ENCODE measurements at places on chromosomes 7 and 10. TPM values are rescaled to one million over a fixed set of nuclear protein-coding genes. Genes with fewer than 3 reads are reported as not detected.

Gene CD36
- 94.8 TPM for total RNA-seq

Gene ADGRA1
- total RNA-seq = not detected

Gene YAE1
- 11.9 TPM for total RNA-seq

Gene ZNF727
- 3.7 TPM for total RNA-seq

Gene PDZD8
- 32.9 TPM for total RNA-seq

Gene IGFBP1
- not detected for total RNA-seq

Gene CCDC172
- not detected for total RNA-seq

Gene SMO
- total RNA-seq = 8.7 TPM

Gene WNT8B
- not detected for total RNA-seq

Gene NPY4R
- not detected for total RNA-seq

DNA sequence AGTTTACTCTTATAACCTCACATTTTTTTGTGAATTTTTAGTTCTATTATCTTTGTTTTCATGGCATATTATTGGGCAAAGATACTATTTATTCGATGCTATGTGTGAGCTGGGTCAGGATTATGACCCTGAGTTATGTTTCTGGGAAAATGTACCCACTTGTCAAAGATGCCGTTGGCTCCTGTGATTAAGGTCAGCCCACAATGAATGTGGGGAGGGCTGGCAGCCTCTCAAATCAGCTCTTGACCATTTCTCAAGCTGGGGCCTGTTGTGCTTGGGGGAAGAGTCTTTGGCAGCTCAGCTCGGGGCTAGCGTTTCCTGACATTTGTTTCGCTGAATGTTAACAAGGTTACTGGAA lies 97.5 kb downstream of the TCF7L2 start:
- H3K4me1 ChIP-seq = peaks cover 58% of the 10 kb centered on the region
- H3K36me3 ChIP-seq = no peaks in the 10 kb centered on the region
- no peaks in the 10 kb centered on the region for H3K27me3 ChIP-seq
- H3K27ac ChIP-seq = peak overlapping the region; percentile 95
- peak overlapping the region; percentile 27 for H3K4me3 ChIP-seq
- no peak for DNase-seq

DNA sequence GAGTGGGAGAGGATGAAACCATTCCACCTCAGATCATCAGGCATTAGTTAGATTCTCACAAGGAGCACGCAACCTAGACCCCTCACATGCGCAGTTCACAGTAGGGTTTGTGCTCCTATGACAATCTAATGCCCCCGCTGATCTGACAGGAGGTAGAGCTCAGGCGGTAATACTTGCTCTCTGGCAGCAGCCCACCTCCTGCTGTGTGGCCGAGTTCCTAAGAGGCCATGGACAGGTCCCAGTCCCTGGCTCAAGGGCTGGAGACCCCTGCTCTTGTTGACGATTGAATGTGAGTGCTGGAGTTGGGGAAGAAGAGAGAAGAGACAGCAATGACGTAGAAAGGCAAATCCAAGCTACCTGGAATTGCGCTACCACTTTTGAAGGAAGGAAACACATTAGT lies 267.2 kb downstream of the TFEC start:
- H3K27ac ChIP-seq = no peak overlapping the region
- no peaks in the 10 kb centered on the region for H3K36me3 ChIP-seq
- DNase-seq = no peak

DNA sequence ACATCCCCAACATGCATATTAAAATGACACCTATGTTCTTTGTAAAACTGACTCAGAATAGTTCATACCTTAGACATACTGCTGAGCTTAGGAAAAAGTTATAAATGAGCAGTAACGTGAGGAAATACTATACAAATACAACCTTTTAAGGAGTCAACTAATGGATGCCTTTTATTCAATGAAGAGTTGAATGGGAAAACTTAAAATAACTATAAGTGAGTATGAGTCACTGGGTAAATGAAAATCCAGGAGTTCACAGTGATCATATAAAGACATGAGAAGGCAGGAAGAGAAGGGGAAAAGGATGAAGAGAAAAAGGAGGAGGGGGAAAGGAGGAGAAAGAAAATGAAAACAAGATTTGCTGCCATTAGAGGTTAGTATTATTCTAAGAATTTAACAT lies 157.8 kb upstream of the PCDH15 start:
- no peaks in the 10 kb centered on the region for H3K4me1 ChIP-seq
- H3K4me3 ChIP-seq = no peak overlapping the region
- no peak overlapping the region for H3K27ac ChIP-seq
- DNase-seq = no peak

DNA sequence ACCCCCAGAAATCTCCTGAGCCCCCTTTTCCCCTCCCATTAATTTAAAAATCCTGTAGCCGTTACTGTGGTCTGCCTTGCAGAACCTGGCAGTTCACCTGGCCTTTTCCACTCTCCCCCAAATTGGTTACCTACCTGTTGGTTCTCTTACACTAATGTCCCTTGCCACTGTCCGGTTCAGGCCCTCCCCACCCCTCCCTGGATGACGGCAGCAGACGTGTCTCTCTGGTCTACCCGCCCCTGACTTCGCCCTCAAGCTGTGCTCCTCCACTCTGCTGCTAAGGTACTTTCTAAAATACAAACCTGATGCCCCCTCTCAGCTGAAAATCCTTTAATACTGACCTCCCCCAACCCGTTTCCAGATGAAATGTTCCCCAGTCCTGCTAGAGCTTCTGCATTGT lies 15.6 kb upstream of the SH3PXD2A start:
- H3K27me3 ChIP-seq = no peaks in the 10 kb centered on the region
- H3K27ac ChIP-seq = no peak overlapping the region
- no peak for DNase-seq
- H3K36me3 ChIP-seq = peaks cover 3% of the 10 kb centered on the region
- no peak overlapping the region for H3K4me3 ChIP-seq

DNA sequence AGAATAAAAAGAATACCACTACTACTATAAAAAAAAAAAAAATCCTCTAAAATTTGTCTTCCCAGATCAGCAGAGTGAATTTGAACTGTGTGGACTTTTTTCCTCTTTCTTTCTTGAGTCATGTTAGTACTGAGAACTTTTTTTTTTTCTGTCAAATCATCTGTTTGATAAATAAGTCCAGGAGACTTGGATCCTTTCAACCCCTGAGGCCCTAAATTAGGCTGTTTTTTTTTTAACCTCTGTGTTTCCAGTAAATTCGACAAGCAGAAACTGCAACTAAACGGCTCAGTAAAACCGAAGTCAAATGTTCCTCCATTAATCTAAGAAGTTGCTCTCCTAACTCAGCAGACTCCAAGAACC lies 2.7 kb downstream of the MAP3K8 start:
- H3K27me3 ChIP-seq = no peaks in the 10 kb centered on the region
- H3K4me1 ChIP-seq = peaks cover 36% of the 10 kb centered on the region
- H3K36me3 ChIP-seq = peaks cover 12% of the 10 kb centered on the region
- H3K27ac ChIP-seq = peak overlapping the region; percentile 99
- peak overlapping the region; percentile 97 for H3K4me3 ChIP-seq

GRCh38 chr10:127322286-127322685 lies 125.9 kb upstream of the INSYN2A start:
- H3K27me3 ChIP-seq = no peaks in the 10 kb centered on the region
- no peak overlapping the region for H3K4me3 ChIP-seq
- H3K36me3 ChIP-seq = no peaks in the 10 kb centered on the region
- DNase-seq = no peak

GRCh38 chr7:23222439-23223030 lies 24.0 kb upstream of the GPNMB start:
- H3K27me3 ChIP-seq = no peaks in the 10 kb centered on the region
- no peak overlapping the region for H3K4me3 ChIP-seq
- DNase-seq = no peak
- H3K27ac ChIP-seq = no peak overlapping the region
- H3K4me1 ChIP-seq = no peaks in the 10 kb centered on the region

DNA sequence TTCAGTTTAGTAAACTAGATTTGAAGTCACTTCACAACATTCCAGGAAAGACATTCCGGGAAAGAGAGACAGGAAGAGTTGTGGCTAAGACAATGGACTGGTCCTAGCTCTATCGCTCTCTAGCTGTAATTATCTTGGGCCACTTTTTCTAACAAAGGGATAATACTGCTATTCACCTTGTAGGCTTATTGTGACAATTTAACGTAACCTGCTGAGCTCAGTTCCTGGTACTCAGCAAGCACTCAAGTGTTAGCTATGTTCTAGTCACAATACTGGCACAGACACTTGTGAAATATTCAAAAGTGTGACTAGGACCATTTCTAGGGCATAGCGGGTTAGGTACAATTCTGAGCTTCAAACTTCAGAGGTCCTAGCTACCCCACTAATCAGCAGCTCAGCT lies 12.0 kb upstream of the NRCAM start:
- H3K27ac ChIP-seq = no peak overlapping the region
- DNase-seq = no peak
- no peak overlapping the region for H3K4me3 ChIP-seq
- no peaks in the 10 kb centered on the region for H3K36me3 ChIP-seq

DNA sequence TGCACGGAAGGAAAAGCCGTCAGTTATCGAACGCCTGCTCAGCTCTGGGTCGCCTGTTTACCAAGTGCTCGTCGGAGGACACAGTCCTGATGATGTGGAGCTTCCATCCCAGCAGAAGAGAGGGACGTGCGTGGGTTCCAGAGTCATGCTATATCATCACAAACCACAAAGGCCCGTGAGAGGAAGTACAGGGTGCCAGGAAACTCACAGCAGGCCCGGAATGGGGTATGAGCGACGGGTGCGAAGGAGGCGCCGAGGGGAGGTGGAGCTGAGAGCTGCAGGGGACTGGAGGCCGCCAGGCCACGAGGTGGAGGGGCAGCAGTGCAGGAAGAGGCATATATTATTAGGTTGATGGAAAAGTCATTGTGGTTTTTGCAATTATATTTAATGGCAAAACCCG lies 102.5 kb downstream of the ACTR3B start:
- DNase-seq = no peak
- H3K4me1 ChIP-seq = no peaks in the 10 kb centered on the region
- no peak overlapping the region for H3K4me3 ChIP-seq
- H3K27ac ChIP-seq = no peak overlapping the region
- H3K27me3 ChIP-seq = no peaks in the 10 kb centered on the region

- H3K36me3 ChIP-seq = no peaks in the 10 kb centered on the region
- no peaks in the 10 kb centered on the region for H3K27me3 ChIP-seq
- no peak overlapping the region for H3K4me3 ChIP-seq
- H3K4me1 ChIP-seq = no peaks in the 10 kb centered on the region
Observed at GRCh38 chr7:46301677-46302076, 380.6 kb upstream of the IGFBP3 start.

DNA sequence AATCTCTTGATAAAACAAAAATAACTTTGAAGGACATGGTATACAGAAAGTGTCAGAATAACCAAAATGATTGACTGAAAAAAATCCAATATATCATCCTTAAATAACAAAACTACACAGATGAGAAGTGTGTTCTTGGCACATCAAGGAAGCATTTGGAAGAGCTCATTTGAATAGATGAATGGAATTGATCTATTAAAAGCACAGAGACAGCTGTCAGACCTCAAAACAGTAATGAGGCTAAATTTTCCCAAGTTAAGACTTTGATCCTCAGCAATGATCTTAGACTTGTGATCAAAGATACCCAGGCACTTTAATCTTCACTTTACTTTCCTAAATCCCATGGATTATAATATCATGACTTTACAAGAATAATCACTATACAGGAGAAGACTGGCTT lies 395.4 kb upstream of the NFE2L3 start:
- no peaks in the 10 kb centered on the region for H3K27me3 ChIP-seq
- H3K4me1 ChIP-seq = peaks cover 55% of the 10 kb centered on the region
- no peak overlapping the region for H3K4me3 ChIP-seq

DNA sequence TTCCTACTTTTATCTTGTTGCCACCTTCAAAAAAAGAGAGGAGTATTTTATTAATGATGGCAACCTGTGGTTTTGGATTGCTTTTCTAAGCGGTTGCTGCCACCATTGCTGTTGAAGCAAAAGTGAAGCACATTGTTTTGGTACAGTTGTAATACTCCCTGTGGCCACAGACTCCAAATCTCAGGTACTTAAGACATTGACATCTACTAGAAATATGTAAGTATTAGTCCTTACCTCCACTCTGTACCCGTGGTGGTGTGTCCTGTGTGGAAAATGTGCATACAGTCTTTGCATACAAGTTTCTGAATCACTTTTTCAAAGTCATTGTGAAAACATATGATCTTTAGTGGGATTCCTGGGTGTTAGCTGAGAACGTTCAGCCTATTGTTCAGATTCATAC lies 85.7 kb downstream of the ANLN start:
- no peak for DNase-seq
- no peak overlapping the region for H3K4me3 ChIP-seq
- no peak overlapping the region for H3K27ac ChIP-seq
- H3K36me3 ChIP-seq = no peaks in the 10 kb centered on the region

DNA sequence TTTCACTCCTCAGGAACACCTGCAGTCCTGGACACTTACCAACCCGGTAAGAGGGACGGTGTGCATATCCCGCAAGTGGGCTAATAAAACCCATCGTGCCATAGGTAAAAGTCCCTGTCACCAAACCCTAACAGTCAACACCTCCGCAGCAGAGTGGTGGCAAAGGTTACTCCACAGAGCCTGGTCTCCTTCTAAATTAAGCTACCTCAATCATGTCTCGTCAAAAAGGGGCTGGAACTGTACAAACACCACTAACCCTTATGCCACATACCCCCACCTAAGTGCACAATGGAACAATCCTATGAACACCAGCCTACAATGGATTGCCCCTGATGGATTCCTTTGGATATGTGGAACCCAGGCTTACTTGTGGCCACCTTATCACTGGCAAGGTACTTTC lies 9.6 kb upstream of the AKR1B1 start:
- no peak for DNase-seq
- no peaks in the 10 kb centered on the region for H3K36me3 ChIP-seq
- no peaks in the 10 kb centered on the region for H3K4me1 ChIP-seq
- H3K27me3 ChIP-seq = no peaks in the 10 kb centered on the region
- H3K4me3 ChIP-seq = no peak overlapping the region
- H3K27ac ChIP-seq = no peak overlapping the region

GRCh38 chr7:20330928-20331909 lies 519 bp downstream of the ITGB8 start:
- no peaks in the 10 kb centered on the region for H3K27me3 ChIP-seq
- DNase-seq = no peak
- peak overlapping the region; percentile 92 for H3K27ac ChIP-seq
- H3K4me1 ChIP-seq = no peaks in the 10 kb centered on the region

GRCh38 chr7:101137651-101138212 lies 10.8 kb downstream of the SERPINE1 start:
- H3K4me1 ChIP-seq = peaks cover 9% of the 10 kb centered on the region
- H3K27me3 ChIP-seq = no peaks in the 10 kb centered on the region
- peaks cover 25% of the 10 kb centered on the region for H3K36me3 ChIP-seq
- H3K4me3 ChIP-seq = peak overlapping the region; percentile 59
- H3K27ac ChIP-seq = peak overlapping the region; percentile 74
- DNase-seq = no peak

- no peak overlapping the region for H3K4me3 ChIP-seq
- no peaks in the 10 kb centered on the region for H3K36me3 ChIP-seq
- no peak overlapping the region for H3K27ac ChIP-seq
- no peaks in the 10 kb centered on the region for H3K4me1 ChIP-seq
- no peak for DNase-seq
Observed at GRCh38 chr10:63883861-63884260, 362.7 kb downstream of the REEP3 start.

- DNase-seq = no peak
- H3K4me3 ChIP-seq = no peak overlapping the region
- H3K36me3 ChIP-seq = no peaks in the 10 kb centered on the region
- H3K27ac ChIP-seq = no peak overlapping the region
- H3K4me1 ChIP-seq = no peaks in the 10 kb centered on the region
- no peaks in the 10 kb centered on the region for H3K27me3 ChIP-seq
Observed at GRCh38 chr10:97412891-97413304, 11.8 kb upstream of the RRP12 start.

- H3K27ac ChIP-seq = no peak overlapping the region
- no peaks in the 10 kb centered on the region for H3K36me3 ChIP-seq
- no peak overlapping the region for H3K4me3 ChIP-seq
- no peaks in the 10 kb centered on the region for H3K27me3 ChIP-seq
- no peak for DNase-seq
Observed at GRCh38 chr7:13139436-13139835, 452.0 kb downstream of the ARL4A start.

Measured in thoracic aorta (tissue), 2 donors.